NCI-H1105 (cell line): ENCODE measurements at places on chromosomes 16 and 17.

- no peak for DNase-seq
Measured at GRCh38 chr17:29237476-29238132, 9.1 kb upstream of the CRYBA1 start.

GRCh38 chr16:84854759-84855158 is 35.0 kb downstream of the CRISPLD2 start:
- DNase-seq: no peak

GRCh38 chr16:1027501-1027815 is 45.1 kb upstream of the SSTR5 start:
- no peak for DNase-seq

DNA sequence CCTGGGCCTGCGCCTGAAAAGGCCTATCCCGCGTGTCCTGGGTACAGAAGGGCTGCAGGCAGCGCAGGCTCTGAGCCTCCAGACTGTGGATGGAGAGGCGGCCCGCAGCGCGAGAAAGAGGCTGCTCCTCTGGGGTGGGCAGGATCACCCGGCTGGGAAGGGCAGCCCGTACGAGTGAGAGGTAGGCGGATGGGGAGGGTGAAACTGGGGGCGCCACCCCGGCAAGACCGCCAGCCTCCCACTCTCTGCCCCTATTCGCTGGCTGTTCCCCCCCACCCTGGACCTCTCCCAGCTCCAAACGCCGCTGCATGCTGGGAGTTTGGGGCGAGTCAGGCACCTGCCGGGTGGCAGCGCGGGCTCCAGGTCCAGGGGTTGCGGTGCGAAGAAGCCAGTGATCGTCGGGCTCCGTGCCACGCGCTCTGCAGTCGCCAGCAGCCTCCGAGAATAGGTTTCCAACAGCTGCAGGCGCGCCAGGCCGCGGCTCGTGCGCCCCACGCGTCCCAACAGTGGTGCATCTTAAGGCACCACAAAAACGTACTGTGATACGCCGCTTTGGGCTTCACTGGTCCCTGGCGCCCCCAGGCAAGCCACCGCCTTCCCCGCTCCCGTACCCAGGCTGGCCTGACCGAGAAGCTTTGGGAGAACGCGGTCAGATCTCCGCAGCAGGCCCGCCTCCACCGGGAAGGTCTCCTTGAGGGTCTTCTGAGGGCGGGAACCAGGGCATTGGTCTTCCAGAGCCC is 1.1 kb downstream of the NOXO1 start:
- no peak for DNase-seq

DNA sequence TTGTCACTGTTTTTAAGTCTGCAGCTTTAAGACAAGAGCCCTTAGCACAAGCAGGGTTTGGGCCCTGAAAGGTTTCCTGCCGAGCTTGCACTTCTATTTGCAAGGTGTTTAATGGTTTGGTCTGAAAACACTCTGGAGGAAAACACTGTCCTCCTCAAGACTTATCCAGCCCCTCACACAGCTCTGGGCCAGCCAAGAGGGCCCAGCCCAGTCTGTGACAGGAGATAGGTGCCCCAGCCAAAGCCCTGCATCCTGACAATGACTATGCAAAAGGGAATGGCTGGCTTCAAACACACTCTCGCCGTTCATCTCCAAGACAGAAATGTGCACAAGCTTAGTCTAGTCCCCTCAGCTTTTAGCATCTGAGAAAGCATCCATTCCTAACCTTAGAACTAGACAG is 26.9 kb downstream of the MPG start:
- no peak for DNase-seq

GRCh38 chr17:76370261-76370993 is 14.0 kb upstream of the SPHK1 start:
- DNase-seq: no peak

DNA sequence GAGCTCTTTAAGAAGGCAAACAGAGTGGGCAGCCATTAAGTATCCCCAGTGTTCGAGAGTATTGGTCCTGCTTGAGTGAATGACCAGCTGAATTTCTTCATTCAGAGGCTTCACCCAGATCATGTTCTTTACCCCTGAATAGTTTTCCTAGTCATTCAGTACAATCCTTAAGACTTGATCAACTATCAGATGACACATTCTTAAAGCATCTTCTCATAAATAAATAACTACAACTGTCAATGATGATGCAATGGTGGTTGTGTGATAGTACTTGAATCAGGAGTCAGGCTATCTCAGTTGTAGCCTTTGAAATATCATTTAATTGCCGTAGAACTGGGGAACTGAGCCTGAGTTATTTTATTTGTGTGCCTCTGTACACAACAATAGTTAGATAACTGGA is 416.8 kb upstream of the CCL2 start:
- no peak for DNase-seq

- DNase-seq: no peak
Measured at GRCh38 chr17:45020354-45021138, 30.9 kb downstream of the DCAKD start.

DNA sequence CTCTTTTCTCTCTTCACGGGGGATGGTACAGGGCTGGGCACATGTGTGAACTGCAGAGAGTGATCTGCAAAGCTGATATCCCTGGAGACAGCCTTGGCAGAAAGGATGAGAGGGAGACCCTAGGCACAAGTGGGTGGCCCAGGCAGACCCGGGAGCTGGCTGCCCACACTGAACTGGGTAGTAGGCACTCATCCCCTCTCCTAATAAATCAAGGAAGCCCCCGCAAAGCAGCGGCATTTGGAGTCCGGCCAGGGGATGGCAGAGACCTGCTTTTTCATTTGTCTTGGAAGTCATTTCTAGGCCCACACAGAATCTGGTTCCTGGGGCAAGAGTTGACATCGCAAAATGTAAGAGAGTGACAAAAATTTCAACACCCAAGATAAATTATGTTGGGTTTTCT is 3.0 kb upstream of the TFAP4 start:
- no peak for DNase-seq

DNA sequence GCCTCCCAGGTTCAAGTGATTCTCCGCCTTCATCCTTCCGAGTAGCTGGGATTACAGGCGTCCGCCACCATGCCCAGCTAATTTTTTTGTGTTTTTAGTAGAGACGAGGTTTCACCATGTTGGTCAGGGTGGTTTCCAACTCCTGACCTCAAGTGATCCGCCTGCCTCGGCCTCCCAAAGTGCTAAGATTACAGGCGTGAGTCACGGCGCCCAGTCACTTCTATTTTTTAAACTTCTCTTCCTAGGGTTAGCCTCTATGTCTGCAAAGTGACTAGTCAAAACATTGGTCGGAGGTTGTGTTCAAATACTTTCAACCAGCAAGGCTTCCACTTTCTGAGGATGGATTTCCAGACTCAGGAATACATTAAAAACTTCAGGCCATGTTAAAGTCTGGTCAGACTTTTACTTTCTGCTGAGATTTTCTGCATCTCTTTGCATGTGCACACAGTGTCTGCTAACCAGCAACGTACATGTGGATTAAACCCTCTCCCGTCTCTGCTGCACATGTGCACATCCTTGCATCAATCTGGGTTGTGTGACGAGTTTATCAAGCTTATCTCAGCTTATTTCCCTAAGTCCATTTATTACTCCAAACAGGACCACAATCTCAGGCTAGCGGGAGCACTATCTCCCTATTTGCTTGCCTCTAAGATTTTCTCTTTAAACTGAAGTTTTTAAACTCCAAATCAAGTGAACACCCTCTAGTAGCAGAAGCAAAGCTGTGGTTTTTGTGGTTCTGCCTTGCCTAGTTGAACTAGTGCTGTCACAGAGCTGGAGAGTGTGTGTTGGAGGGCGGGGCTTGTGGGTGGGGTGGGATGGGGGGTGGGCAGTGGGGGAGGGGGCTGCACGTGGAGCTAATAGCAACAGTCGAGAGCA is 525.2 kb upstream of the GOT2 start:
- DNase-seq: no peak

GRCh38 chr17:61720016-61720795 is 129.2 kb upstream of the NACA2 start:
- no peak for DNase-seq

DNA sequence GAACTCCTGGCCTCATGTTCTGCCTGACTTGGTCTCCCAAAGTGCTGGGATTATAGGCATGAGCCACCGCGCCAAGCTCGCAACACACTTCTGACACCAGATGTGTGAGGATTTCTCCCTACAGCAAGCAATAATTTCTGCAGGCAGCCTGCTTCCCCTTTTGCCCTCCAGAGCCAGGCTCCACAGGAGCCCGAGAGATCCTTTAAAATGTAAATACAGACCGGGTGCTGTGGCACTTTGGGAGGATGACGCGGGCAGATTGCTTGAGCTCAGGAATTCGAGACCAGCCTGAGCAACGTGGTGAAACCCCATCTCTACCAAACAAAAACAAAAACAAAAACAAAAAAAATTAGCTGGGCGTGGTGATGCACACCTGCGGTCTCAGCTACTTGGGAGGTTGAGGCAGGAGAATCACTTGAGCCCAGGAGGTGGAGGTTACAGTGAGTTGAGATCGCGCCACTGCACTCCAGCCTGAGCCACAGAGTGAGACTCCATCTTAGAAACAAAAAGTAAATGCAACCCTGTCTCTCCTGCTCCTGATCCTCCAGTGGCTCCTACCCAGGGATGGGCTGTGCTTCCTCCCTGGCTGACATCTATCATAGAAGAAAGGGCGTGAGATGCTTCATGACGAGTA is 14.7 kb downstream of the C16orf96 start:
- DNase-seq: no peak

GRCh38 chr17:46771561-46772474 is 46.7 kb downstream of the WNT3 start:
- DNase-seq: no peak

- no peak for DNase-seq
Measured at GRCh38 chr16:82979406-82980111, 352.8 kb downstream of the CDH13 start.

- DNase-seq: no peak
Measured at GRCh38 chr16:75506574-75506973, 11.3 kb upstream of the CHST6 start.

DNA sequence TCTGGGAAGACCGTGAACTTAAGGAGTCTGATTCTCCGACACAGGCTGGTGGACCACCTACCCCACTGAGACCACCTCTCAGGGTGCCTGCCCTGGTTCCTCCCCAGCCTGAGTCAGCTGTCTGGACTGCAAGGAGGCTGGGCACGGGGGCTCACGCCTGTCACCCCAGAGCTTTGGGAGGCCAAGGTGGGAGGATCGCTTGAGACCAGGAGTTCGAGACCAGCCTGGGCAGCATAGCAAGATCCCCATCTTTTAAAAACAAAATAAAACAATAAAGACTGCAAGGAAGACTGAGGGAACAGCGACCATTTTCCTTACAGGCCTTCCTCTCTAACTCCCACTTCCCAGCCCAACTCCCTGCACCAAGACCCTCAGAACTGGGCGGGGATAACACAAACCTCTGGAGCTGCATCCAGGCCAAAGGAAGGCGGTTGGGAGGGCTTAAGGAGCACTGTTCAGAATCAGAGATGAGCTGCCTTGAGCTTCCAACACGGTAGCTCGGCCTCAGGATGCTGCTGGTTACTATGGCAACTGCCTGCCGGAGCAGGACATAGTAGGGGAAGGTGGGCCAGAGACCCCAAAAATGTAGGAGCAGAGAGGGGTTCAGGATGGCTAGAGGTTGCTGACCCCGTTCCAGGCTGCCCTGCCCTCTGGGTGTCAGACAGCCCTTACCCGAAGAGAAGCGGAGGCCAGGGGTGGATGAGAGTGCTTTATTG is 4.4 kb downstream of the APOBR start:
- no peak for DNase-seq

GRCh38 chr16:13436641-13437412 is 483.1 kb upstream of the ERCC4 start:
- DNase-seq: no peak

- peak; percentile 53 for DNase-seq
Measured at GRCh38 chr16:62014319-62014923, 21.8 kb downstream of the CDH8 start.

- DNase-seq: peak; percentile 25
Measured at GRCh38 chr17:76585649-76586593, at the start of gene ST6GALNAC2. ST6GALNAC2 (minus strand) TSS chr17:76585860; CDS start chr17:76585808, 52 bp downstream.

GRCh38 chr16:26710450-26710849 is 356.3 kb upstream of the C16orf82 start:
- no peak for DNase-seq

- DNase-seq: no peak
Measured at GRCh38 chr17:77684803-77685798, 273.4 kb upstream of the TNRC6C start.

- DNase-seq: no peak
Measured at GRCh38 chr16:11418506-11418905, 73.2 kb downstream of the RMI2 start.

GRCh38 chr16:65070831-65071432 is 50.9 kb downstream of the CDH11 start:
- DNase-seq: no peak

DNA sequence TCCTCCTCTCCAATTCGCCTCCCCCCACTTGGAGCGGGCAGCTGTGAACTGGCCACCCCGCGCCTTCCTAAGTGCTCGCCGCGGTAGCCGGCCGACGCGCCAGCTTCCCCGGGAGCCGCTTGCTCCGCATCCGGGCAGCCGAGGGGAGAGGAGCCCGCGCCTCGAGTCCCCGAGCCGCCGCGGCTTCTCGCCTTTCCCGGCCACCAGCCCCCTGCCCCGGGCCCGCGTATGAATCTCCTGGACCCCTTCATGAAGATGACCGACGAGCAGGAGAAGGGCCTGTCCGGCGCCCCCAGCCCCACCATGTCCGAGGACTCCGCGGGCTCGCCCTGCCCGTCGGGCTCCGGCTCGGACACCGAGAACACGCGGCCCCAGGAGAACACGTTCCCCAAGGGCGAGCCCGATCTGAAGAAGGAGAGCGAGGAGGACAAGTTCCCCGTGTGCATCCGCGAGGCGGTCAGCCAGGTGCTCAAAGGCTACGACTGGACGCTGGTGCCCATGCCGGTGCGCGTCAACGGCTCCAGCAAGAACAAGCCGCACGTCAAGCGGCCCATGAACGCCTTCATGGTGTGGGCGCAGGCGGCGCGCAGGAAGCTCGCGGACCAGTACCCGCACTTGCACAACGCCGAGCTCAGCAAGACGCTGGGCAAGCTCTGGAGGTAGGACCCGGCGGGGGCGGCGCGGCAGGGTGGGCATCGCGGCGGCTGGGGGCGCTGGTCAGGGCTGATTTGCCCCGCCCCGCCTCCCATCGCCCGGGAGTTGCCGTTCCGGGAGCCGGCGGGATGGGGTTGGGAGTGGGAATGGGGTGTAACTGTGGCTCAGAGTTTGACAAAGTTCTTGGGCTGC is 567 bp downstream of the SOX9 start:
- peak; percentile 31 for DNase-seq

DNA sequence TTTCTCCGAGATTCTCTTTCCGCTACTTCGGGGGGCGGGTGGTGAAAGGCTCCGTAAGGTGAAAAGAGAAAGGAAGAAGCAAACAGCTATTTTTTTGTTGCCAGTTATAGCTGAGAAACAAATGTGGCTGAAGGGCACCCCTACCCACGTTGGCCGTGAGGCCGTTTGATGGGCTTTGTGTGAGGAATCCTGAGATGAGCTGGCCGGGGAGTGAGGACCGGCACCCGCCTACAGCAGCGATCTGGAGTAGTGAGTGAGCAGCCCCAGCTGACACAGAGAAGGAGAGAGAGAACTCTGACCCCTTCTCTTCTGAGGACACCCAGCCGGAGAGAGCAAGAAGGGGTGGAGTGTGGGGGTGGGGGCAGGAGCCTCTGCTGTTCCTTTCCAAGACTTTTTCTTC is 5.6 kb downstream of the JPH3 start:
- no peak for DNase-seq

DNA sequence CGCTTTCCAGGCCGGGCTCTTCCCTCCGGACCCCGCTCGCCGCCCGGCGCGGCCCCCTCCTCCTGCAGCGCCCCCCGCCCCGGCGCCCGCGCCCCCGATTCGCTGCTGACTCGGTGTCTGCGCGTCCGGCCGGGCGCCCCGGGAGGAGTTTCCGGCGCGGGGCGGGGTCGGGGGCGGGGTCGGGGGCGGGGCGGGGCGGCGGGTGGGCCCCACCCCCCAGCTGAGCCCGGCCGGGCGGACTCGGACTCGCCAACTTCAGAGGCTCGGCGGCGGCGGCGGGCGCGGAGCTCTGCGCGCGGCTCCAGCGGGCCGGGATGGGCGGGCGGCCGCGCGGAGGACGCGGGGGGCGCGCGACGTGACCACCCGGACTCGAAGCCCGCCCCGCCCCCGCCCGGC is at the start of gene METRNL:
TSS of gene METRNL (plus strand) at position 258 of the 396 bp plus-strand sequence. CDS start 207 bp downstream, outside the sequence.
- DNase-seq: no peak
